ENCODE measurements at places on chromosomes 13 and 19.

- peak; percentile 64 for DNase-seq
These were observed 37.3 kb downstream of the KL start for GRCh38 chr13:33053397-33054066.

DNA sequence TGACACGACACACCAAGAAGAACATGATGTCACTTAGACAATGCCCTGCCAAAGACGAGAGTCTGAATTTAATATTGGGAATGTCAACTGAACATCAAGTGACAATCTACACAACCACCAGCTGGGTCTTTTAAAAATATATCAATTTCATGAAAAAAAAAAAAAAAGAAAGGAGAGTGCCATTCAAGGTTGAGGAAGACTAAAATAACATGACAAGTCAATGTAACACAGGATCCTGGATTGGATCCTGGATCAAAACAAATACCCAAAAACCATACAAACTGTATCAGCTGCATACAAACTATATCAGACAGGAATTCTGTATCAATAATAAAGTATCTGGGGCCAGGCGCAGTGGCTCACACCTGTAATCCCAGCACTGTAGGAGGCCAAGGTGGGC is 4.7 kb downstream of the ZNF329 start:
- DNase-seq, result no peak

- DNase-seq, result no peak
These were observed 48.8 kb upstream of the RAP2A start for GRCh38 chr13:97385146-97385545.

DNA sequence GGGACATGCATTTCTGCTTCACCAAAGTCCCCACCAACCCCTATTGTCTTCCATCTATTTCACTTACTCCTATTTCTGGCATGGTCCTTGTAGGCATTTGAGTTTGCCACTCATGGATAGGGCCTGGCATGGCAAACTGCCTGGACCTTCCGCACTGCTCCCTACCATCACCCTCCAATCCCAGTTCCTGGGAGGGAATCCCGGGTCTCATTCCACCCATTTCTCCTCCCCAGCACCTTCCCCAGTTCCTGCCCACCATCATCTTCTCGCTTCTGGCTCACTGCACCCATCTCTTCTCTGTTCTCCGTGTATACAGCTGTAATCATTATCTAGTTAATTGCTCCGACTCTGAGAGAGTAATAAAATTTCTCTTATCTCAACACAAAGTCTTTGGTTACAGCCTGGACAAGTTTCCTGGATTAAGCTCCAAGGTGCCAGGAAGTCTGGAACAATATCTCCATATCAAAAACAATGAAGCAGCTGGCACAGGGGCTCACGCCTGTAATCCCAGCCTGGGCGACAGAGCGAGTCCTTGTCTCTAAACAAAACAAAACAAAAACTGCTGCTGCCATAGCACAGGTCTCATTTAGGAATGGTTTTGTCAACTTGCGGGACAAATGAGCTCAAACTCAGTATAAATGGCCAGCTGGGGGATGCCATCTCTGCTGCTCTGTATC is 17.0 kb upstream of the COX7A1 start:
- DNase-seq, result peak; percentile 84

- no peak for DNase-seq
These were observed 38.9 kb downstream of the STOML3 start for GRCh38 chr13:38951525-38952313.

DNA sequence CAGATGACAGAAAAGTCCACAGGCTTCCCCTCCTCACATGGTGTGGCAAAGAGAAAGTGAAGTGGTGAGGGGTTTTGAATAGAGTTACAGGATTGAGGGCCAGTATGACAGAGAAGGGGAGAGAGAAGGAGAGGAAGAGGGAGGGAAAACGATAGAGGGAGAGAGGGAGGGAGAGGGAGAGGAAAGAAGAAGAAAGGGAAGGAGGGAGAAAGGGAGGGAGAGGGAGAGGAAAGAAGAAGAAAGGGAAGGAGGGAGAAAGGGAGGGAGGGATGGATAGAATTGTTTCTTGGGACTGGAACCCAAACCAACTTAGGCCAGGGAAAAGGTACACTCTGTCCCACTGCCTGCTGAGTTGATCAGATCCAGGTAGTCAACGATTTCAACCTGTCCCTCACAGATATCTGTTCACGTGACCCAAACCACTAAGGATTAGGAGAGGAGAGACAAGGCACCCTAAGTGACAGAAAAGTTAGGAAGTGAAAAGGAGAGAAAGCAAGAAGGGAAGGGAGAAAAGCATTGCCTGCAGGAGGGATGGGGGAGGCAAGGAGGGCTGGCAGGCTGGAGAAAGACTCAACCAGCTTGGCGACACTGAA is 8.1 kb upstream of the IGFL3 start:
- no peak for DNase-seq

DNA sequence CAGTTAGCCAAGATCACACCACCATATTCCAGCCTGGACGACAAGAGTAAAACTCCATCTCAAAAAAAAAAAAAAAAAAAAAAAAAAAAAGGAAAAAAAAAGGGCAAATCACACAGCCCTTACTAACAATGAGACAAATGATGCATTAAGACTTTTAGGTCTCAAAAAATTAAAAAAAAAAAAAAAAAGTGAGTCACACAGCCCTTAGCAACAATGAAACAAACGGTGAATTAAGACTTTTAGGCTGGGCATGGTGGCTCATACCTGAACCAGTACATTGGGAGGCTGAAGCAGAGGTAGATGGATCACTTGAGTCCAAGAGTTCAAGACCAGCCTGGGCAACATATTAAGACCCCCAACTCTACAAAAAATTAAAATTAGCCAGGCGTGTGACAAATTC is 32.4 kb upstream of the EIF3G start:
- DNase-seq, result no peak

DNA sequence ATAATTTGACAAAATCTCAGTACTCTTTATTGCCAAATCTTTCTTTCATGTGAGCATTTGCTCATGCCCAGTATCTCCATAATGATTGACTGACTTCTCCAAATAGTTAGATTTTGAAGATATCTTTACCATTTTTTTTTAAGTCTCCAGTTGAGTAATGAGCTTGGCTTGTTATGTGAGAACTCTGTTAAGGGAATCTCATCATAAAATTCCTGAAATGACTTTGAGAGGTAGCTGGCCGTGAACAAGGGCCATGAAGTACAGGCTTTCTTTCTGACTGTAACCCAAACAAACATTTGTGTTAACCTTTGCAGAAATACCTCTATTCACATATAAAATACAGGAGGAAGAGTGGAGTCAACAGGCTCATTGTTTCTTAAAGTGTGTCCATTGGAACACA is 449.7 kb downstream of the IRS2 start:
- DNase-seq, result peak; percentile 80

GRCh38 chr19:37990362-37990761 is 83.4 kb downstream of the SIPA1L3 start:
- no peak for DNase-seq

DNA sequence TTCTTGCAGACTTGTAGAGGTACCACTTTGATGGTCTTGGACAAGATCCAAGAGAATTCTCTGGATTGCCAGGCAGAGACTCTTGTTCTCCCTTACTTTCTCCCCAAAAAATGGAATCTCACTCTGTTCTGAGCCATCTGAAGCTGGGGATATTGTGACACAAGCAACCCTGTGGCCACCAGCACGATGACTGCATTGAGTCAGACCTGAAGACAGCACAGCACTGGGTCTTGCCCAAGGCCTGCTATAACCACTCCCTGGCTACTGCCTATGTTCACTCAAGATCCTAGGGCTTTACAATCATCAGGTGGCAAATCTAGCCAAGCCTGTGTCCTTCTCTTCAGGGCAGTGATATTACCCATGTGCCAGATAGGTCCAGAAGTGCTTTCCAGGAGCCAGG is 202.5 kb upstream of the SERP2 start:
- no peak for DNase-seq

- no peak for DNase-seq
These were observed 21.9 kb upstream of the MKNK2 start for GRCh38 chr19:2072757-2073551.

DNA sequence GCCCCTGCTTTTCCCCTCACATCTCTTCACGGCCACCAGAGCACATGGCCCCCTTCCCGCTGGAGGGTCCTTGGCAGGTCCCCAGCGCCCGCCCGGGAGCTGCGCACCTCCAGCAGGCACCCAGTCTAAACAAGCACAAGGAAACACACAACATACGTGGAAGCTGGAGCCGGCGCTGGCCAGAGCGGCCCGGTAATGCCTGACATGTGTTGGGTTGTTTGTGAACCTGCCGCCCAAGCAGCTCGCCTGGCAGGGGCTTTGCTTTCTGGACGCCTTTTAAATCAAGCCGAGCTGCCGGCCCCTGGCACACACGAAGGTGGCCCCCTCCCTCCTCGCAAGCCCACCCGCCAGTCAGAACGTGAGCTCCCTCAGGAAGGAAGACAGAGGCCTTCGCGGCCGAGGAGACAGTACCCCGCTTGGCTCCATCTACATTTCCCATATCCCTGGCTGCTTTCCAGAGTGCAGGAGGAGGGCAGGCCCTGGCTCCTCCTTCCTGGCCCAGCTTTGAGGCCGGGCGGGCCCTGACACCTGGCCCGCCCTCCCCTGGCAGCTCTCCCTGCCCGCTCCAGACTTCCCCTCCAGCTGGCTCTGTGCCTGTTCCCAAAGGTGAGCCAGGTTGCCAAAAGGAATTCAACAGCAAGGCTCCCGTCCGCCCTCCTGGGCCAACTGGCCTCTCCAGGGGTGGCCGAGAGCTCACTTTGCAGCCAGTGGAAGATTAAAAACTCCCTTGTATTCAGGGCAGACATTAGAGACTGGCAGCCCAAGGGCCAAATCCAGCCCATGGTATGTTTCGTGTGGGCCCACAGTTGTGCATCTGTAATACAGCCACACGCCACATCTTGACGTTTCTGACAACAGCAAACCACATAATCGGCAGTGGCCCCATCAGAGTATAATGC is 28.7 kb downstream of the COMP start:
- peak; percentile 51 for DNase-seq

GRCh38 chr19:43525836-43526771 is 897 bp downstream of the ETHE1 start:
- no peak for DNase-seq

- no peak for DNase-seq
These were observed 8.7 kb downstream of the HOMER3 start for GRCh38 chr19:18932216-18932841.

- DNase-seq, result no peak
These were observed 489 bp downstream of the CCNE1 start for GRCh38 chr19:29812080-29812880.

GRCh38 chr13:25490236-25490635 is 118.5 kb downstream of the ATP8A2 start:
- no peak for DNase-seq

DNA sequence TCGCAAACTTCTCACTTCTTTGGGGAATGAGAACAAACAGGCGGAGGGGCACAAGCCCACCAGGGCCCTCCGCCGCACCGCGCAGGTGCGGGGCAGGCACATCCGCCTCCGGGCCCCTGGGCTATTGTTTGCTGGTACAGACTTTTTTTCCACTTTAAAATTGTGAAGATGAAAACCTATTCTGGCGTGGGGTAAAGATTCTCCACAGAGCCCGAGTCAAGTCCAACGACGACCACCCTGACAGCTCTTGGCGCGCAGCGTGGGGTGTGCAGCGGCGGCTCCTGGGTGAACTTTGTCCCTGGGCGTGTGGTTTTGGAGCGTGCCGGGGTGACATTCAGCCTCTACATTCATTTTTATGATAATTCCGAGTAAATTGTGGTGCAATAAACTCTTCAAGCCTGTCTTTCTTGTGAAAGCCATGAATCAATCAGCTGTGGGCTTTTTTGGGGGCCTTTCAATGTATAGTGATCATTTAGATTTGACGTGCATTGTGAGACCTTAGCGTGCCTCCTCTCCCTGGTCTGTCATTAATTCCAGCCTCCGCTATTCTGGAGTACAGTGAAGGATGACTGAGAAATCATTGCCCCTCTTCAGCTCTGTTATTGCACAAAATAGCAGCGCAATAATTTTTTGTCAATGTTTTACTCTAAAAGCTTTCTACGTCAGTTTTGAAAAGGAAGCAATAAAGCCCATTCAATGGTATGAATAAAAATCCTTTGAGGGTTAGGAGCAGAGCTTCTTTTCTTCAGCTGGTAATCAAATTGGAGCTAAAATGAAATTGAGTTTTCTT is 90.0 kb downstream of the TEX29 start:
- no peak for DNase-seq

DNA sequence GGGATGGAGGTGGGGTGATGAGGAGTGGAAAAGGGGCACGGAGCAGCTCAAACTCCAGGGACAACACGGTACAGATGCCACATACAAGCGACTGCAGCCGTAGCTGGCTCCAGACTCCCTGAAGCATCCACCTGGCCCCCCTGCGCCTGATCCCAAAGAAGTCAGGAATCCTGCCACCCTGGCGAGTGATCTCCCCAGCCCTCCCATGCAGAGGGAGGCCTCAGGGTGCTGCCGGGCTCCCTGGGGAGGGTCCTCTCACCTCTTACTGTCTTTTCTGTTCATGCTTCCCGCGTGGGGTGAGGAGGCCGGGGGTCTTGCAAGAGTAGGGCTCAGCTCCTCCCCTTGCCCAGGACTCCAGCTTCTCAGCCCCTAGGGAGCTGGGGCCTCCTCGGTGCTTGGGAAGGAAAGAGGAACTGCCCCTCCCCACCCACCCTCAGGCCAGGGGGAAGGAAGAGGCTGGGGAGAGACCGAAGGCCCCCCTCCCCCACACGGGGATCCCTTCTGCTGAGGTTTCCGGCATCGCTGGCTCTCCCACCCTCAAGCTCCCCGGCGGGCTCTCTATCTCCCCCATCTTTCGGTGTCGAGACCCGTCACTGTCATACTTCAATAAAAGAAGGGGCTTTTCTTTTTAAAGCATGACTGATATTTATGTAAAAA is at the start of gene RASGRP4:
TSS of gene RASGRP4 (minus strand) at position 410 of the 657 bp plus-strand sequence. CDS start at position 282, 128 bp downstream.
- DNase-seq, result no peak

DNA sequence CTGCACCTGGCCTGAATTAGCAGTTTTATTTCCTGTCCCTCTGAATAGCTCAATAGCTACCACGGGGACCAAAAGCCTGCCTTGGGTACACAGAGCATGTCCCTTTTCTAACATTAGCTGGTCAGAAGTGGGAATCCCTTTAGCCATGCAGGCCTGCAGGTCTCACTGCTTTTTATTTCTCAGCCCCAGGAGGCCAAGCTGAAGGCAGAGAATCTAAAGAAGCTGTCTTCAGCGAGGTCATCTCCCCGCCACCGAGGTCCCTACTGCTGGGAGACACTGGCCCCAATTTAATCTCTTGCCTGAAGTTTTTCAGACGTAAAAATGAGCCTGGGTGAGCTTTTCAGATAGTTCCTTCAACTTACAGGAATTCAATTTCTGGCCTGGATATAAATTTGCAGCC is 40.7 kb downstream of the PIN1 start:
- no peak for DNase-seq

- no peak for DNase-seq
These were observed 11.3 kb downstream of the MAST3 start for GRCh38 chr19:18108897-18109296.

- no peak for DNase-seq
These were observed 7.3 kb downstream of the IRS2 start for GRCh38 chr13:109779074-109779473.

GRCh38 chr19:10093295-10094186 is 7.4 kb downstream of the SHFL start:
- no peak for DNase-seq

- DNase-seq, result no peak
These were observed 56.3 kb upstream of the UBAC2 start for GRCh38 chr13:99144306-99144705.

GRCh38 chr13:82654861-82655855 is 1227.1 kb downstream of the SLITRK1 start:
- no peak for DNase-seq

All from retinal pigment epithelial cell (primary cell).